Thymus (tissue), 14 donors: ENCODE measurements at places on chromosomes 7 and 10.

- peak; percentile 7 for DNase-seq
These were observed at the start of gene PAPOLB for GRCh38 chr7:4861673-4862072. Gene PAPOLB (minus strand): TSS chr7:4862030. CDS start chr7:4861810, 220 bp downstream.

GRCh38 chr10:35425595-35425994, 89.3 kb downstream of the CCNY start:
- DNase-seq = no peak

GRCh38 chr10:132183046-132183445, 3.7 kb upstream of the DPYSL4 start:
- DNase-seq = no peak

DNA sequence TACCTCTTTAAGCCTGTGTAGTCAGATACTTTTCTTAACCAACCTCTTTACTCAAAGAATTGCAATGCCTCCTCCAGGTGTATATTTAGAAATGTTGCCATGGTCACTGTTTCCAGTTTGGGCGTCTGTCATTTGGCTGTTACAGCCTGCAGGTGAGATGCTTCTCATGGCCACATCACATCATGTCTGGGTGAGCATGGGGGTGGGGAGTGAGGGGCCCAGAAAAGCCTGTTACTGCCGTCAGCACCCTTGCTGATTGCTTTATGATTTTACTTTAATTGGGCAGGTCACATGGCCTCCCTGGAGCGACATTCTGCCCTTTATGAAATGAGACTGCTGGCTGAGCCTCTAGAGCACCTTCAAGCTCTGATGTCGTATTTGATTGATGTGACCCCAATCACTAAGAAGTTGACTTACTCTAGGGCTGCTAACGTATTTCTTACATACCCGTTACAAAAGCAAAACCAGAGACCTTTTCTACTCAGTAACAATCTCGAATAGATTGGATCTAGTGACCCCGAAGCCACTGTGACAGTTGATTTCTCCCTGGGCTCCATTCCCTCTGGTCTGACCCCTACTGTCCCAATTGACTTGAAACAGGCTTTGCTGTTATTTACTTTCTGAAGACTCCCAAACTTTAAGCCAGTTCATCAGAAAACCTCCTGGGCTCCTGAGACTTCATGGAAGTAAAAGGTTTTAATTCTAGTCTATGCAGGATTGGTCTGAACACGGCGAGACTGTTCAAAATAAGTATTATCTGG, 60.7 kb downstream of the OTUD1 start:
- DNase-seq = no peak

DNA sequence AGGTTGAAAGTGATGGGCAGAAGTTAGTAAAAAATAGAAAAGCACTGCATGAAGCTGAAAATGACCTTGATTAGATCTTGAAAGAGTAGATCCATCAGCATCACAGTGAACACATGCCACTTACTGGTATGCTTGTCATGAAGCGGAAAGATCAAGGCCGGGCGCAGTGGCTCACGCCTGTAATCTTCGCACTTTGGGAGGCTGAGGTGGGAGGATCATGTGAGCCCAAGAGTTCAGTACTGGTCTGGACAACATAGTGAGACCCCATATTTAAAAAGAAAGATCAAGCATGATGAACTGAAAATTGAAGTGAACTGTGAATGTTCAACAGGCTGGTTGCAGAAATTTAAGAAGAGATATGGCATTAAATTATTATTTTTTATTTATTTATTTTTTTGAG, 18.0 kb downstream of the LCOR start:
- DNase-seq = no peak

DNA sequence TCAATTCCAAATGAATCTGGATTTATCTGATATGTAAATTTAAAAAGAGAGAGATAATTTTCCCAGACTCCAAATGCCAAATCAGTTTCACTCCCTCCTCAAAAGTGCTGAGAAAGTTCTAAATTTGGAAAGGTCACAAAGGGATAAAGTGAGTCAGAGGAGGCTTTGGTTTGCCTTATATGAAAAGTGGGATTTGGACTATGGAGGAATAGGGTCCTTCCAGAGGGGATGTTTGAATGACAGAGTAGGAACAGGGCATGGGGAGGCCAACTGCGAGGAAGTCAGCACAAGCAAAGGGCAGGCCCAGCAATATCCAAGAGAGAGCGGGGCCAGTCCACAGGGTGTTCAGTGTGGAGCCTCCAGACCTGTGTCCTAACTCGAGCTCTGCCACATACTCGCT, 9.8 kb upstream of the FAS start:
- no peak for DNase-seq
